ENCODE measurements at places on chromosomes 12 and 14.

GRCh38 chr12:96347130-96347699, 53.0 kb downstream of the CDK17 start:
- DNase-seq, result peak; percentile 22

DNA sequence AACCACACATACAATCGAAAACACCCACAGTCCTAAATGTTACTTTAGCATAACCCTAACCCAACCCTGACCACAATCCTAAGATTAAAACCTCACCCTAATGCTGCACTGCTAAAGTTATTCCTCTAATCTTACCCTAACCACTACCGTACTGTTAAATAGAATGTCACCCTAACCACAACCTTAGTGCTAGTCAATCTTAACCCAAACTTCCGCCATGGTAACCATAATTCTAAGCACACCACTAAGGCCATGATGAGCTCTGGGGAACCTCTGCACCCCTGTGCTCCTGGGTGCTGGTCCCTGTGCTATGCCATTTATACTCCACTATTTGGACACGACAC, 38.0 kb downstream of the LTBP2 start:
- no peak for DNase-seq

DNA sequence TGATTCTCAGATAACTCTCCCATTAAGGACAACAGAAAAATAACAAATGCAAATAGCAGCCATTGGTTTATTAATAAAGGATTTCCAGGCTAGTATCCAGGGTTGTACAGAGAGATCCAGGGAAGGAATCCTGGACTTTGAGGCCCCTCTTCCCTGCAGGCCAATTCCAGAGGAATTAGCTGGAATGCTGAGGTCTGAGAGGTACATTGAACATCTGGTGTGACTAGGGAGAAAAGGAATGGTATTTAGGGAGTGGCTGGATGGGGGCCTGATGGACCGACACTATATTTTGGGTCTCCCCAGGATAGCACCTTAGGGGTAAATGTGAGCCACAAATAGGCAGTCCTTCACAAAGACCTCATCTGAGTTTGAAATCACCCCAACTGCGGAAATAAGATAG, 924.5 kb downstream of the AACS start:
- no peak for DNase-seq

DNA sequence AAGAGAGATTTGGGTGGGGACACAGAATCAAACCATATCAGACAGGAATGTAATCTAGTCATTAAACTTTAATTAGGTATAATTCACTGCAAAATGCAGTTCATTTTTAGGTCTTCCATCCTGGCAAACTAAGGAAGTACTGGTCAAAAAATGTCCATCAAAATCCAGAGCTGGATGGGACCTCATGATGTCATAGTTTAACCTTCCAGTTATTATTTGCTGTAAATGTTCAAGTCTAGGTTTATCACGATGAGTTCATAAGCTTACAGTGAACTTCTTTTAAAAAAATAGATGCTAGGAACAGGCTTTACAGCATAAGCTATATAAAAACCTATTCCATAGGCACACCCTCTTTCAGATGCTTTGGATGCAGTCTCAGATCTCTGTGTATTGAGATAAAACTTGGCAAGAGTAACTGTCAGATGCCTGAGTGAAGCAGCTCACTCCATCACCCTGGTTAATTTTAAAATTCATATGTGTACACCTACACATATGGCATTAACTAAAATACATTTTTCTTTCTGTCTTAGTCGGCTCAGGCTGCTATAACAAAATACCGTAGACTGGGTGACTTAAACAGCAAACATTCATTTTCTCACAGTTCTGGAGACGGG, 7.9 kb downstream of the SSPN start:
- no peak for DNase-seq

DNA sequence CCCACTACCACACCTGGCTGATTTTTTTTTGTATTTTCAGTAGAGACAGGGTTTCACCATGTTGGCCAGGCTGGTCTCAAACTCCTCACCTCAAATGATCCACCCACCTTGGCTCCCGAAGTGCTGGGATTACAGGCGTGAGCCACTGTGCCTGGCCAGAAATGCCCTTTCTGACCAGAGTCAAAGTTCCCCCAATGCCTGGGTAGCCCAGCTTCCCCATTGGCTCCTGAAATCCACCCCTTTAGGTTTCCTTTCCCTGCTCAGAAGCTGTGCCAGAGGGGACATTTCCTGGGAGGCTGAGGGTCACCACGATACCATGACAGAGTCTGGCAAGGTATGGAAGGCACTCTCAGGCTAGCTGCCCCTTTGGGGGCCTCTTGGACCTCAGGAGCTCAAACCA, 3.5 kb downstream of the GSTZ1 start:
- DNase-seq, result no peak

DNA sequence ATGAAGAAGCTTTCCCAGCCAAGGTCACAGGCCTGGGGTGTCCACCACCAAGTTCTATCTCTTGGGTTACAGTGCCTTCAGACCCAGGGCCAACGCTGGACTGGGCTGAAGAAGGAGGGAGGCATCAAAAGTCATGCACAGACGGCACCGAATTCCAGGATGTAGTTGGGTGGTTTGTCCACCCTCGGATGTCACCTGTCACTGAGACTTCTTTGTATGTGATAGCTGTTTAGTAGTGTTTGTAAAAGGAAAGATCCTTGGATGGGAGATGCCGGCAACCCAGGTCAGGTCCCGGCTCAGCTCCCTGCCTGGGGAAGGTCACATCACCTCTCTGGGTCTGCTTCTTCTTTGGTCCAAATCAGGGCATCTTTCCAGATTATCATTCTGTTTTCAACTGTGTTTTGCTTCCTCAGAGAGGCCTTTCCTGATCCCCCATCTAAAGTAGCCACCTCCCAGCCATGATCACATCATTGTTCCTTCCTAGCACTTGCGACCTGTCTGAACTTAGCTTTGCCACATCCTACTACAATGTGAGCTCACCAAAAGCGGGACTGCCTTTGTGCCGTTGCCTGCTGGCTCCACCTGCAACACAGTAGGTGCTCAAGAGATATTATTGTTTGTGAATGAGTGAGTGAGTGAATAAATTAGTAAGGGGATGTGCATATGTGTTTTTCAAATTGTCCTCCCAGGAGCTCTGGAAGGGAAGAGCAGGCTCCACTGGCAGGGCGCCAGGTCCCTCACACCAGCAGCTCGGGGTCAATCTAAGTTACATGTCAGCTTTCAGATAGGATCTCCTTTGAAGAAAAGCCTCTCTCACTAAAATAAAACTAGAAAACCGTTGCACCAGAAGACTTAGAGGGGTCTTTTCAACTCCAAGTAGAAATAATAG, 2.1 kb downstream of the TSPAN11 start:
- no peak for DNase-seq

DNA sequence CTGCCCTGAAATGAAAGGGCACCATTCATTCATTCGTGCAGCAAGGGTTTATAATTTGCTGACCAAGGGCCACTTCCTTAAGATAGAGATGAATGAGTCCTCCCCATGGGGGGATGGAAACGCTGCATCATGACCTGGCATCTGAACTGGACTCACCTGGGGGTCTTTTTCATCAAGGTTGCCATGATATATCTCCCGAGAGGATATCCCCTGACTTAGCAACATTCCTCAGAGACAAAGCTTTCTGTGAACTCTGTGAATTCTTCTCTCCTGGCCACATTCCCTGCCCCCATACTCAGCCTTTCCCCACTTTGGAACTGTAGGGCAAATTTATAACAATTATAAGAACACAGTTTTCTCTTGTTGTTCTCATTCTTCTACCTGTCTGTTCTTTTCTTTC, 30.8 kb downstream of the SRRM4 start:
- no peak for DNase-seq
